ENCODE measurements at places on chromosomes 13 and 19. TPM values are rescaled to one million over a fixed set of nuclear protein-coding genes. Genes with fewer than 3 reads are reported as not detected.

WDR62 gene
- total RNA-seq, result 19.3 TPM

DDX49 gene
- 45.7 TPM for total RNA-seq

SLC10A2 gene
- total RNA-seq, result not detected

SLITRK5 gene
- 0.58 TPM for total RNA-seq

PSG7 gene
- total RNA-seq, result 0.16 TPM

AXL gene
- 112 TPM for total RNA-seq

EXOSC5 gene
- total RNA-seq, result 74.8 TPM

NOTCH3 gene
- total RNA-seq, result 8.9 TPM

ZNF528 gene
- 0.18 TPM for total RNA-seq

CYP2A6 gene
- not detected for total RNA-seq

PCSK4 gene
- 0.82 TPM for total RNA-seq

TUBA3C gene
- not detected for total RNA-seq

PROZ gene
- total RNA-seq, result not detected

PLIN5 gene
- 0.28 TPM for total RNA-seq

CCL25 gene
- not detected for total RNA-seq

CYP2F1 gene
- not detected for total RNA-seq

ZNF98 gene
- total RNA-seq, result not detected
